ENCODE measurements at places on chromosomes 7 and 10. TPM values are rescaled to one million over a fixed set of nuclear protein-coding genes. Genes with fewer than 3 reads are reported as not detected.

ADCY1 gene
- polyA plus RNA-seq, result 1.4 TPM

SORBS1 gene
- polyA plus RNA-seq, result 60.2 TPM

DNA sequence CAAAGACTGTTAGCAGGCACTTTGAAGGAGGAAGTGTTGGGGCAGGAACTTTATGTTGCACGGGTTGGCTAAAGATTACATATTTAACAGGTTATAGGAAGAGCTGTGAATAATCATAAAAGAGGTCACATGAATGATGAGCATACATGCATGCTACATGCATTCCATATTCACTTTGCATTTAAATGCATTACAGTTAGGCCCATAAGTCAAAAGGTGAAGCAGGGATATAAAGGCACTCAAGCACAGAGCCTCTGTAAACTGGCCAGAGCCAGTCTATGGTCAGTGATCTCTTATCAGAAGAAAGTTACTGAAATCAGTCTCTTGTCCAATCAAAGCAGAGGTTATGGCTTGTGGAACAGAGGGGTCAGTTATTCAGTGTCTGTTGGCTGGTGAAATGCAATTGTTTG, 7.3 kb upstream of the ANKRD7 start:
- DNase-seq, result no peak
- no peaks in the 10 kb centered on the region for H3K27me3 ChIP-seq
- no peaks in the 10 kb centered on the region for H3K36me3 ChIP-seq
- no peaks in the 10 kb centered on the region for H3K4me1 ChIP-seq
- no peak overlapping the region for H3K27ac ChIP-seq
- H3K4me3 ChIP-seq, result no peak overlapping the region

- no peak overlapping the region for H3K27ac ChIP-seq
- peaks cover 40% of the 10 kb centered on the region for H3K27me3 ChIP-seq
- H3K36me3 ChIP-seq, result no peaks in the 10 kb centered on the region
- H3K4me1 ChIP-seq, result no peaks in the 10 kb centered on the region
- DNase-seq, result no peak
- H3K4me3 ChIP-seq, result no peak overlapping the region
Measured at GRCh38 chr7:44291066-44291732, 34.2 kb downstream of the CAMK2B start.

DNA sequence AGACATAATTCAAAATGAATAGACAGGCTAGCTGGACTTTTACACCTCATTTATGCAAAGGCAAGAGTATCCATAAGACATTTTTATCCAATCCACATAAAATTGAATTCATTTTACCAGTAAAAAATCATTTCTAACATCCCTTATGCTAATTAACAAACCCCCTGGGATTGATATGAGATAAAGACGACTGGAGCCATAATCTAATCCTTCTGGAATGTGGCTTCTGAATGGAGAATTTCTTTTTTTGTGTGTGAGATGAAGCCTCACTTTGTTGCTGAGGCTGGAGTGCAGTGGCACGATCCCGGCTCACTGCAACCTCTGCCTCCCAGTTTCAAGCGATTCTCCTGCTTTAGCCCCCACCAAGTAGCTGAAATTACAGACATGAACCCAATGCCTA, 90.4 kb downstream of the AKR1D1 start:
- no peak overlapping the region for H3K27ac ChIP-seq
- H3K36me3 ChIP-seq, result no peaks in the 10 kb centered on the region
- no peaks in the 10 kb centered on the region for H3K27me3 ChIP-seq
- no peak for DNase-seq
- H3K4me1 ChIP-seq, result no peaks in the 10 kb centered on the region

DNA sequence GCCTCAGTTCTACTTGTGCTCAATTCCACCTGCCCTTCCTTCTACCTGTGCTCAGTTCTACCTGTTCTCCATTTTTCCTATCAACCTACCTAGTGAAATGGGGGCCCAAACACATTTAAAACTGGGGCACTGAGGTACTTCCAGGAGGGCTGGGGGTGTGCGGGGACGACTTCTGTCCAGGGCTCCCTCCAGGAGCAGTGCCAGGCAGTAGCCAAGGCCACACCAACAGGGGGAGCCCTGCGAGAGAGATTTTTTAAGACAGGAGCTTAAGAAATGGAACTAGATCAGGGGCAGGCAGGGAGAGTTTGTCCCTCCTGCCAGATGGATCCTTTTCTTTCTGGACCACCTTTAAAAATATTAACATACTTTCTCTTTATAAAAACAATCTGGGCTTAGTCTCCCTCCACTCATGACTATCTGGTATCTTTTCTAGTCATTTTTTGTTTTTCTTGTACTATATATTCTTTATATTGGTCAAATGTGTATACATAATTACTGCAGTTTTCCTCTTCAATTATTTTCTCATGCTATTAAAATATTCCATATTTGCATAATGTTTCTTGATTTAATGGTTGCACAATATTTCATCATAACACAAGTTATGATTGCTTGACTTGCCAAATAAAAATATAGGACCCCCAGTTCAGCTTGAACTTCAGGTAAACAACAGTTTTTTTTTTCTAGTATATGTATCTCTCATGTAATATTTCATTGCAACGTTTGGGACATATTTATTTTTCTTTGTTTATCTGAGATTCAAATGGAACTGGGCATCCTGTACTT, 47.3 kb upstream of the INSYN2A start:
- peak; percentile 19 for DNase-seq
- peaks cover 7% of the 10 kb centered on the region for H3K36me3 ChIP-seq
- no peaks in the 10 kb centered on the region for H3K4me1 ChIP-seq

DNA sequence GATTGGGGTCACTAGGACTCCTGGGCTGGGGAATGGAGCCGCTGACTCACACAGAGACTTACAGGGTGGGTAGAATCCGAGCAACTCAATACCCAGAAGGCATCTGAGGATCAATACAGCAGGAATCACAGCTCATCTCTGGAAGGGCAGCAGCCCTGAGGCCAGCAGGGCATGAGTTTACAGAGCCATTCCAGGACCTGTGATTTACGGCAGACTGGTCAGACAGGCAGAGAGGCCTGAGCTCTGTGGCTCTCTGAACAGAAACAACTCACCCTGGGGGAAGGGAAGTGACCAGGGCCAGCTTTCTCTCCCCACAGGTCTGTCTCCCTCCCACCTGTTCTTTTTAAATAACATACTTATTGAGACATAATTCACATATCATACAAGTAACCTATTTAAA, 88.2 kb upstream of the CXCL12 start:
- H3K27ac ChIP-seq, result no peak overlapping the region
- no peak for DNase-seq
- no peaks in the 10 kb centered on the region for H3K27me3 ChIP-seq
- no peak overlapping the region for H3K4me3 ChIP-seq

DNA sequence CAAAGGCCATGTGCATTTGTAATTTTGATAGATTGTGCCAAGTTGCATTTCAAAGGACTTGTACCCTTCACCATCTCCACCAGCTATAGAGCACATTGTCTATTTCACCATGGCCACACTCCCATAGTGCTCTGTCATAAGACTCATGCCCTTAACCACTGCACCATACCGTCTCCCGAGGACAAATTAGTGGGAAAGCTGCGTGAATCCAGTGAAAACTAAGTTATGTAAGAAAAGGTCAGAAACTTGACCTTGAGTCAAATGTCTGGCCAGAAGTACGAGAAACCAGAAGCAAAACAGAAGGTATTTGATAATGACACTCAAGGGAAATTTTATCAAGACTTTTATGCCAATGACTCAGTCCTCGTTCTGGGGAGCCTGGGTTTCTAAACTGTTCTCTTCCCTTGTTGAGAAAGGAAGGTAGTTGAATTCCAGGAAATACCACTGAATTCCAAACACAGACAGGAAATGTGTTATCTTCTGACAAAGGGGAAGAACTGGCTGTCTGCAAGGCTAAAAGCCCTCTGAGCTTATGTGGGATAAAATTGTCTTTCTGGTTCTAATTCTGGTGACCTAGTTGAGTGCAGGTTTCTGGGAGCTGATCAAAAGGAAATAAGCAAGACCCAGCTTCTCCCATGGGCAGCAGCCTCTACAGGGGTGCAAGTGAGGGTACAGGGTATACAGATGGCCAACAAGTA, 49.7 kb downstream of the CDK1 start:
- no peaks in the 10 kb centered on the region for H3K4me1 ChIP-seq
- no peaks in the 10 kb centered on the region for H3K36me3 ChIP-seq
- DNase-seq, result no peak
- no peak overlapping the region for H3K4me3 ChIP-seq

DNA sequence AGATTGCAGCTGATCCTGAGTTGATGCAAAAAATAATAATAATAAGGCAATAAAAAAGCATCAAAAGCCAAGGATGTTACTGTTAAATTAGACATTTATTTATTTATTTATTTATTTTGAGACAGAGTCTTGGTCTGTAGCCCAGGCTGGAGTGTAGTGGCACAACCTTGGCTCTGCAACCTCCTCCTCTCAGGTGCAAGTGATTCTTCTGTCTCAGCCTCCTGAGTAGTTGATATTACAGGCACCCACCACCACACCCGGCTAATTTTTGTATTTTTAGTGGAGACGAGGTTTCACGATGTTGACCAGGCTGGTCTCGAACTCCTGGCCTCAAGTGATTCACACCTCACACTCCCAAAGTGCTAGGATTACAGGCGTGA, 465.5 kb upstream of the NRP1 start:
- no peaks in the 10 kb centered on the region for H3K36me3 ChIP-seq
- H3K27ac ChIP-seq, result no peak overlapping the region
- no peak overlapping the region for H3K4me3 ChIP-seq
- no peak for DNase-seq
- no peaks in the 10 kb centered on the region for H3K4me1 ChIP-seq

ELMO1 gene
- 9.5 TPM for polyA plus RNA-seq

- no peak overlapping the region for H3K27ac ChIP-seq
- no peaks in the 10 kb centered on the region for H3K36me3 ChIP-seq
- DNase-seq, result peak; percentile 22
Measured at GRCh38 chr7:17989546-17989945, 38.1 kb downstream of the PRPS1L1 start.

DNA sequence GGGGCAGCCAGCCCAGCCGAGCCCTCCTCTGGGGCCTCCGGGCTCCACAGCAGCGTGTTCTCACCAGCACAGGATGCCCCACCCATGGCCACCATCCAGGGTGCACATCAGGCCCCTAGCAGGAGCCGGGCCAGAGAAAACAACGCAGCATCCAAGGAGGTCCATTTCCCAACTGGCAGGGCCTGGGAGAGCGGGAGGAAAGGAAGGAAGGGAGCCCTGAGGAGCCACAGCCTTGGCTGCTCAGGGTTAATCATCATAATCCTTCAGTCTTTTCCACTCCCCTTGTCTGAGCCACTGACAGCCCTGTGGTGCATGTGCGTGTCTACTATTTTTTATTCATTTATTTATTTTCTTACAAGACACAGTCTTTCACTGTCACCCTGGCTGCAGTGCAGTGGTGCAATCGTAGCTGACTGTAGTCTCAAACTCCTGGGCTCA, 3.6 kb downstream of the PLAC9 start:
- peaks cover 32% of the 10 kb centered on the region for H3K27me3 ChIP-seq
- no peaks in the 10 kb centered on the region for H3K36me3 ChIP-seq
- H3K4me1 ChIP-seq, result no peaks in the 10 kb centered on the region
- no peak overlapping the region for H3K4me3 ChIP-seq
- DNase-seq, result no peak

ASZ1 gene
- not detected for polyA plus RNA-seq

Measured in large intestine (tissue), 12 donors.